ENCODE measurements at places on chromosomes 5 and 9.
A peak's percentile ranks its signal among the peaks of the same experiment; 100 is the strongest.

GRCh38 chr5:112935675-112936074, 13.6 kb upstream of the REEP5 start:
- DNase-seq = peak; percentile 25

DNA sequence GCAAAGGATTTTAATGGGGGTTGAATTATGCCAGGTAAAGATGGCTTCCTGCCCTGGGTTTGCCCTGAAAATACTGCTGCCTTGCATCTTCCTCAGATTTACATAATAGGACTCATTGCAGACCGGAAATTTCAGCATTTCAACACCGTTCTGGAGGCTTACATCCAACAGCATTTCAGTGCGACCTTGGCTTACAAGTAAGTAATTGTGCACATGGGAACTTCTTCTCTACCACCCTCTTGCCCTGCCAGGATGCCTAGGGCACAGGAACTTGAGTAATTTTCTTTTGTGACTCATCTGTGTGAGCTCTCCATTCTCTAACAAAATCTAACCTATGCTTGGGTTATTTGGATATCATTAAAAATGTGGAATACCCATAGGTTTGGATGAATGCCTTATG, 80.2 kb downstream of the DOCK2 start:
- DNase-seq = no peak

GRCh38 chr9:81410201-81410600, 279.1 kb downstream of the TLE1 start:
- no peak for DNase-seq

DNA sequence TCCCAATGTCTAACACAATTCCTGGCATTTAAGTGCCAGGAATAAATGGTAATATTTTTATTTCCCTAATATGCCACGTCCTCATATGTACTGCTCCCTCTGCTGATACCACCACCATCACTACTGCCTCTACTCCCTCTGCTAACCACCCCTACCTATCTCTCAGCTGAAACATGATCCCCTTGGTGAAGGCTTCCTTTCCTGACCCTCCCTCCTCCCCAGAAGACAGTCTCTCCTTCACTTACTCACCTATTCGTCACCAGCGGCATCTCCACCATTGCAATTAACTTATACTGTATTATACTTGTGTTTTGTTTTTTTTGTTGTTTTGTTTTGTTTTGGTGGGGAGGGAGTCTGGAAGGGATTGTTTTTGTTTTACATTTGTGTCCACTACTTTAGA, 4.8 kb downstream of the DENND1A start:
- no peak for DNase-seq

GRCh38 chr5:75668445-75668844, 48.8 kb downstream of the POC5 start:
- DNase-seq = no peak

DNA sequence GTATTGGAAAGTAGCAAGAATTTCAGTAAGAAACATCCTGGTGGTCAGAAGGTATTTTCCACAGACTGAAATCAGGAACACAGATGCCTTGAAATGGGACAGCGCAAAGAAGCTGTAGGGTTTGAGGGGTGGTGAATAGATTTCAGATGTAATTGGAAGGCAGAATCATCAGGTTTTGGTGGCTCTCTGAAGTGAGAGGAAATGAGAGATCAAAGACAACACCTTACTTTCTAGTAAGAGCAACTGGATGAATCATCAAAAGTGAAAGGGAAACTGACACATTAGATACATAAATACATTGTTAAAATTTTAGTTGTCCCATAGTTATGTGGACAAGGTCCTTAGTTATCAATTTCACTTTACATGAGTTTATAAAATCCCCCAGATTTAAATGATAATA, 188.2 kb upstream of the SLC27A6 start:
- DNase-seq = no peak

DNA sequence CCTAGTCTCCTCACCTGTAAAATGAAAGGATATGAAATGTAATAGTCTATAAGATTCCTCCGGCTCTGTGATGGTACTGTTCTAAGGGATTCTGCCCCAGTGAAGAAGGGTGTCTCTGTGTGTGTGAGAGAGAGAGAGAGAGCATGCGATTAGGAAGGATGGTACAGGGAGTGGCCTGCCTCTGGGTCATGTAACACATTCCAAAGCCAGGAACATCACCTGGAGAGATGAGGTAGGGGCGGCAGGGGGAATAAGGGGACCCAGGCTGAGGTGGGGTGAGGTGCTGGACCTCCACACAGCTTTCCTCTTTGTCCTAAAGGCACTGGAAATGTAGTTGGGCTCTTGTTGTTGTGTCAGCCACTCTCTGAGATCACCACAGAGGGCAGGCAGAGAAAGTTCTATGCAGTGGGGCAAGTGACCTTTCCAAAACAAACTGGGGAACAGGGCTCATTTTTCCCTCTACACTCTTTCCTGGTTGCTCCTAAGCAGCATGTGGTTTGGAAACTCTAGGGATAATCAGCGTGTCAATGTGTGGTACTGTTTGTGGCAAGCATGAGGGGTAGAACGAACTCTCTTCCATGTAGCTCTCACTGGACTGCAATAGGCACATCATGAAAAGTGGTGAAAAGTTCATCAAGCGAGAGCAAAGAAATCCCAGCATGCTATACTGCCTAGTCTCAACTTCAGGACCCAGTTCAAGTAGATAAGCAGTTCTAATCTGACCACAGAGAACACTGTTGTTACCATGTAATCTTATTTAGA, 65.0 kb downstream of the SEMA6A start:
- no peak for DNase-seq

- no peak for DNase-seq
These were observed 84.1 kb downstream of the TLE1 start for GRCh38 chr9:81605170-81605670.

GRCh38 chr5:36658038-36658756, 51.8 kb downstream of the SLC1A3 start:
- no peak for DNase-seq

GRCh38 chr9:36603006-36603405, 30.3 kb downstream of the MELK start:
- DNase-seq = no peak

- no peak for DNase-seq
These were observed 92.1 kb downstream of the LMNB1 start for GRCh38 chr5:126869005-126869451.

DNA sequence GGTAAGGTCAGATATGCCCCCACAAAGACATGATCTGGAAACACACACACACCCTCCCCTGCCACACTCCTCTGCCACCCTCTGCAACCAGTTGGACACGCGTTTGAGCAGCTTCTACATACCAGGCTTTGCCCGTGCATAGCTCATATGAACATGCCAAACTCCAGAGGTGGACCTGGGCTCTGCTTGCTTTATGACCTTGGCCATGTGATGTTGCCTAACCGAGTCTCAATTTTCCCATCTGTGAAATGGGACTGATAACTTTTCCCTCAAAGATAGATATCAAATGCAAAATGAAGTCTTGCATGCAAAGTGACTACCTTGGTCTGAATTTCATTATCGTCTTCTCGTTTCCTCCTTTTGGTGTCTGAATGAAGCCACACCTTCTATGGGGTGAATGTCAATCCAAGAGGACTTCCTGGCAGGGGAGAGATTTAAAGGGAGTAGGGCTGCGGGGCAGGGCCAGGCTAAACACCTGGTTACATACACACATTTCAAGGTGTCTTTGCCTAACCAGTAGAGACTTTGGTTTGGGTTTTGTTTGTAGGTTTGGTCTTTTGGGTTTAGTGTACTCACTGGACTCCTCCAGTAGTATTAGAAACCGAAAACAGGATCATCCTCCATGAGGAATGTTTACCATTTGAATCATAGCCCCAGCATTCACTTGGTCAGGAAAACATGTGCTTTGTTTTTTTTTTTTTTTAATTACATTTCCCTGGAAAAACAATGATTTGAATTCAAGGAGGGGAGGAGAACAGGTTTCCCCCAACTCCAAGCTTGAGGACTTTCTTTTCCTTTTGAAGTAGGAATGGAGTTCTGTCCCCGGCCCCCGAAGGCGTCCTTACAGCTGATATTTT, 63.2 kb downstream of the COL27A1 start:
- DNase-seq = no peak

DNA sequence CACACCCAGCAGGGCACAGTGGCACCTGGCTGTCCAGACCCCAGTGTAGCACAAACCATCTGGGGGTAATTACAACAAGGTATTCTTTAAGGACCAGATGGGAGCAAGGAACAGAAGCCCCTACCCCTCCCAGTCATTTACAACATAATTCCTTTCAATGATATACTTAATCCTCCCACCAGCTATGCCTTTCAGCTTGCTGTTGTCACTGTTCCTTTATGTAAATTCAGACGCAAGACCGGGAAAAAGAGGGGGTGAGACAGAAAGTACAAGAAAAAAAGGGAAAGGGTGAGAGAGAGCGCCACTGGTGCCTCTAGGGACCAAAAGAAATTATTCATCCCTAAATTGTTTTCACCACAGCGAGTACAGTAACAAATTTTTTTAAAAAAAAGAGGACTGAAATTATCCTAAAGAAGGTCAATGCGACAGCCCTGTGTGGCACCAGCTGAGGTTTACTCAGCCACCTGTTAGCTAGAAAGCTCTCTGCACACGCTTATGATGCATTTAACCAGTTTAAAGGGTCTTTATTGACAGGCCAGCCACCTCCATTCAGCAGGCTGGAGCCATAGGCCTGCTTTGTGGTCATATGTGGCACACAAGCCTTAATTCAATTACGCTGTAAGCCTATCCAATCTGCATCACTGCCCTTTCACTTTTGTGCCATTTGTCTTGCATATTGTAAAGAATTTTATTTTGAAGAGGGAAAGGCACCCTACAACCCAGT, 210.2 kb upstream of the ISL1 start:
- no peak for DNase-seq

DNA sequence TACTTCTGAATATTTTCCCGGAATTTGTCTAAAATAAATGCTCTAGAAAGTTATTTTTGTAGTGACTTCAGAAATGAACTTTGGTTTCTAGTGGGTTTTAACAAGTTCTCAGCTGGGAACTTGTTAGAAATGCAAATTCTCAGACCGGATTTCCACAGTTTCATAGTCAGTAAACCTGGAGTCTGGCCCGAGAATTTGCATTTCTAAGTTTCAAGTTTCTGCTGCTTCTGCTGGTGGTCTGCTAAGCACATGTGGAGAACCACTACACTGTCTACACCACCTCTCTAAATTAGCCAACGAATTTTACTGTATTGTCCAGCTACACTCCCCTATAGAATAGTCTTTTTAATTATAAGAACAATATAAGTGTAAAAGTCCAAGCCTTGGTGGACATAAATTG, 208.0 kb downstream of the CHSY3 start:
- DNase-seq = no peak

DNA sequence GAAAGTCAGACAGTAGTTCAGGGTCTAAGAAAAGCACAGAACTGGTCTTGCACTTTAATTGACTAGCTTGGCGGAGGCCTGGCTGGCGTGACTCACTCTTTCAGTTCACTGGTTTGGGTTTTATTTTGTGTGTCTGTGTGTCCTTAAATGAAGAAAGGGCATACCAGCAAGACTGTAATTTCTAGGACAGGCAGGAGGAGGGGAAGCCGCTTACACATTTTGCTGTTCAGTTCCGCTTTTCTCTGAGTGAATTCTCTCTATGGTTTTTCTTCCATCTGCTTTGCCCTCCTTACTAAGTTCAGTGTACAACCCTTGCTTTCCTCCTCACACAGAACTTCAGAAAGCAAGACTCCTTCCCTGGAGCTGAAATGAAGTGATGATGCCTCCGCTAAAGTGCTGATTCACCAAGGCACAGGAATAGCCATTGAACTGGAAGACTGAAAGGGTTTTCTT, 150.8 kb downstream of the MEF2C start:
- DNase-seq = peak; percentile 41

- no peak for DNase-seq
These were observed 5.2 kb downstream of the GFI1B start for GRCh38 chr9:132983491-132984201.

DNA sequence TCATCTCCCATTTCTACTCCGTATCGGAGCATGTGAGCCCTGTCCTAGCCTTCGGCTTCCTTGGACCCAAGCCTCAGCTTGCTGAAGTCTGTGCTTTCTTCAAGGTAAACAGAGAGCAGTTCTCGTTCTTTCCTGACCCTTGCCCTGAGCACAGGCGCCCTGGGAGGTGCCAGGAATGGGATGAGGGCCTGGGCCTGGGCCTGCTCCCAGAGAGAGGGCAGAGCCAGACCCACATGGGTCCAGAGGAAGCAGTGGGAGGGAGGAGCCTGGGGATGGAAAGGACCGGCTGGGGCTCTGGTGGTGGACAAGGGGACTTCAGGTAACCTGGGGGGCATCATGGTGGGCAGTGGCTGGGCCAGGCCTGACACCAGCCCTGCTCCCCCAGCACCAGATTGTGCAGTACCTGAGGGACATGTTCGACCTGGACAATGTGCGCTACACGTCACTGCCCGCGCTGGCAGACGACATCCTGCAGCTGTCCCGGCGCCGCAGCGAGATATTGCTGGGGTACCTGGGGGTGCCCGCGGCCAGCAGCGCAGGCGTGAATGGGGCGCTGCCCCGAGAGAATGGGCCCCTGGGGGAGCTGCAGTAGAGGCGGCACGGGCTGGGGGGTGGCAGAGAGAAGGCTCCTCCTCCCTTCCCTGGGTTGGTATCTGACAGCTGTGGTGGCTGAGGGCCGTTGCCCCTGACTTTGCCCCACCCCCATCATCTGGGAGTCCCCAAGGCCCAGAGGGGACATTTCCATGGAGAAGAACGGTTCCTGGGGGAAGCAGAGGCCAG, 10.9 kb upstream of the DOLPP1 start:
- DNase-seq = no peak

GRCh38 chr5:149071756-149072155, 8.9 kb upstream of the SH3TC2 start:
- no peak for DNase-seq

DNA sequence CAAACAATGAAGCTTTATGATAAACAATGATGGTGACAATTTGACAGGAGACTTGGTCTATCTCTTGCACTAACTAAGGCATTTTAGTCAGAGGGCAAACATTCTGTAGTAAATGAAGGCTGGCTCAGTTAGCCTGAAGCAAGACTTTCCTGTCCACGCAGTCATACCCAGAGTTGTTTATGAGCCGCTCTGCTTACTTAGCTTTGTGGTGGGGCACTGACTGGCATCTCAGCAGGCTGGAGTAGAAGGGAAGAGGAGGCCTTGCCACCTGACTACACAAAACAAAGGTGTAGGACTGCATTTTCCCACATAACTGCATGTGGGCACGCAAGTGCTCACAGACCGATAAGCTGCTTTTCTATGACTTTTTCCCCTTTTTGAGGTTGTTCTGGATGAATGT, 133.7 kb upstream of the EPB41L4A start:
- DNase-seq = no peak

- DNase-seq = no peak
These were observed 141.5 kb upstream of the FSTL4 start for GRCh38 chr5:133753856-133754255.
